DND-41 (cell line): ENCODE measurements at places on chromosomes 2 and 18.
A peak's percentile ranks its signal among the peaks of the same experiment; 100 is the strongest.

- no peak overlapping the region for H3K4me3 ChIP-seq
- H3K27me3 ChIP-seq: no peaks in the 10 kb centered on the region
- no peak for DNase-seq
- no peaks in the 10 kb centered on the region; the same call in 1 of the 2 replicates for H3K4me1 ChIP-seq
These were observed 135.6 kb downstream of the SMAD7 start for GRCh38 chr18:48815179-48815515.

DNA sequence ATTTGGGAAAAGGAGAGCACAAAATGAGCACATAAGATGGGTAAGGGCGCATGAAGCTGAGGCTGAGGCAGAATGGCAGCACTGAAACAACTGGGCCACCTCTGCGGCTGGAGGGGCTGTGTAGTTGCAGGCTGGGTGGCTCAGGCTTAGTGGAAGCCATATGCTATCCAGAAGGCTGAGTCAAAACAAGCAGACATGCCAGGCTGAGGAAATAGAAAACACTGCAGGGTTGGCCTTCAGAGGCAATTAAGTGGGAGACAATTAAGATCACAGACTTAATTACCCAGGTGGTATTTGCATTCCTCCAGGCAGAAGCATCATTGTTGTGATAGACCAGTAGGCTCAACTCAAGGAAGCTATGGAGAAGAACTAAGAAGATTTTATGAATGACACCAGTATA lies 11.4 kb upstream of the XPO1 start:
- no peaks in the 10 kb centered on the region for H3K4me1 ChIP-seq
- no peak overlapping the region for H3K4me3 ChIP-seq
- DNase-seq: no peak
- no peak overlapping the region for H3K27ac ChIP-seq
- H3K36me3 ChIP-seq: no peaks in the 10 kb centered on the region

DNA sequence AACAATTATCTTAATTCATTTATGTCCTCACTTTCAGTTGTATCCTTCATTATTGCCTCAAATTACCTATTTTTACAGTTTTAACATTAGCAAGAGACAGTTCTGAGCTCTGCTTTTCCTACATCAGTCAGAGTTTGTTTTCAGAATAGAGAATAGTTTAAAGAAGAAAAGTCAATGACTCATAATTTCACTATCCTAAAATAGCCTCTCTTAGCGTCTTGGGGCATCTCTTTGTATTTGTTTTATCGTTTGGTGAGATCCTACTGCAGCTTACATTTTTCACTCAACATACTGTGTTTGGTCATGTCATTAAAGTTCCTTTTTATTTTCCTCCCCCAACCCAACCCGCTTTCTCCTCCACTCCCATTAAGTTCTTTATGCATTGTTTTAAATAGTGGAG lies 3.8 kb downstream of the SEC11C start:
- no peak overlapping the region for H3K27ac ChIP-seq
- no peak for DNase-seq
- no peak overlapping the region for H3K4me3 ChIP-seq
- H3K36me3 ChIP-seq: no peaks in the 10 kb centered on the region

GRCh38 chr2:143603035-143603655 lies 473.9 kb downstream of the ARHGAP15 start:
- 0 out of 2 replicates have a peak, but pooled peaks cover 6% of the 10 kb centered on the region for H3K4me1 ChIP-seq
- H3K36me3 ChIP-seq: peaks cover 24% of the 10 kb centered on the region; the same call in 1 of the 2 replicates
- H3K4me3 ChIP-seq: no peak overlapping the region
- no peak for DNase-seq

DNA sequence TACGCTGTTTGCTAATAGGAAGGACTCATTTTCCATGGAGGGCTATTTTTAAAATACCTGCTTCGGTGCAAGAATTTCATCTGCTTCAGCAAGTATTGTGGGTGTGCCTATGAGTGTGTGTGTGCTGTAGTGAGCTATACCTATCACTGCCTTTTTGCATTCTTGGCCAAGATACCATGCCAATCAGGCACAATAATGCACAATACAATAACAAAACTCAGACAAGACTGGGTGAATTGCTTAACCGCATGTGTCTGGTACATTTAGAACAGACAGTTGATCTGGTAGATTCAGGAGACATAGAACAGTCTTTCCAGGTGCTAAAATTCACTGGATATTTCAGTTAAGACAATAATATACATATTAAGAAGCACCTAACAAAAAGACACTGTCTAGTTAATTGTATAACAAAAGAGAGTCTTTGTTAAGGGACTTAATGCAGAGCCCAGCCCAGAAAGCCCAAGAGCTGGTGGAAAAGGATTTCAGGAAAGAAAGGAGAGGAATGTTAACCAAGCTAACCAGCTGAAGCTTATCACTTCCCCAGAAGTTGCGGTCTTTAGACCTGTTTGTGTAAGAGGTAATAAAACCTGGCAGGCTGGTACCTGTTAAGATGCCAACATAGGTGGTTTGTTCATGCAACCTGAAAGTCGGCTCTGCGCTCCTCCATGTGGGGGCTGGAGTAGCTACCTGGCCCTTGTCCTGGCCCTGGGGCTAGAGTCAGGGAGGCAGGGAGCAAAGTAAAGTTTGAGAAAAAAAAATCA lies 153.3 kb upstream of the RBMS1 start:
- no peak overlapping the region for H3K27ac ChIP-seq
- H3K4me3 ChIP-seq: no peak overlapping the region

- H3K36me3 ChIP-seq: no peaks in the 10 kb centered on the region
- H3K27me3 ChIP-seq: peaks cover 26% of the 10 kb centered on the region
- H3K27ac ChIP-seq: no peak overlapping the region
- no peak for DNase-seq
- no peaks in the 10 kb centered on the region for H3K4me1 ChIP-seq
These were observed 104.2 kb downstream of the CRIM1 start for GRCh38 chr2:36459725-36460137.

GRCh38 chr2:197453914-197454398 lies 604 bp downstream of the COQ10B start:
- H3K27ac ChIP-seq: peak overlapping the region; percentile 91
- no peaks in the 10 kb centered on the region for H3K27me3 ChIP-seq
- peak overlapping the region; percentile 76 for H3K4me3 ChIP-seq
- no peak for DNase-seq
- 0 out of 2 replicates have a peak, but pooled peaks cover 1% of the 10 kb centered on the region for H3K36me3 ChIP-seq
- H3K4me1 ChIP-seq: peaks cover 37% of the 10 kb centered on the region

- no peak for DNase-seq
- no peak overlapping the region for H3K4me3 ChIP-seq
- peaks cover 29% of the 10 kb centered on the region; the same call in 1 of the 2 replicates for H3K36me3 ChIP-seq
- H3K27ac ChIP-seq: no peak overlapping the region
These were observed 13.4 kb downstream of the TANK start for GRCh38 chr2:161173541-161174194.

GRCh38 chr2:54306556-54306955 lies 50.5 kb upstream of the TSPYL6 start:
- H3K27me3 ChIP-seq: no peaks in the 10 kb centered on the region
- no peak overlapping the region for H3K27ac ChIP-seq
- no peak for DNase-seq
- no peaks in the 10 kb centered on the region for H3K4me1 ChIP-seq
- H3K4me3 ChIP-seq: no peak overlapping the region
- H3K36me3 ChIP-seq: no peaks in the 10 kb centered on the region

DNA sequence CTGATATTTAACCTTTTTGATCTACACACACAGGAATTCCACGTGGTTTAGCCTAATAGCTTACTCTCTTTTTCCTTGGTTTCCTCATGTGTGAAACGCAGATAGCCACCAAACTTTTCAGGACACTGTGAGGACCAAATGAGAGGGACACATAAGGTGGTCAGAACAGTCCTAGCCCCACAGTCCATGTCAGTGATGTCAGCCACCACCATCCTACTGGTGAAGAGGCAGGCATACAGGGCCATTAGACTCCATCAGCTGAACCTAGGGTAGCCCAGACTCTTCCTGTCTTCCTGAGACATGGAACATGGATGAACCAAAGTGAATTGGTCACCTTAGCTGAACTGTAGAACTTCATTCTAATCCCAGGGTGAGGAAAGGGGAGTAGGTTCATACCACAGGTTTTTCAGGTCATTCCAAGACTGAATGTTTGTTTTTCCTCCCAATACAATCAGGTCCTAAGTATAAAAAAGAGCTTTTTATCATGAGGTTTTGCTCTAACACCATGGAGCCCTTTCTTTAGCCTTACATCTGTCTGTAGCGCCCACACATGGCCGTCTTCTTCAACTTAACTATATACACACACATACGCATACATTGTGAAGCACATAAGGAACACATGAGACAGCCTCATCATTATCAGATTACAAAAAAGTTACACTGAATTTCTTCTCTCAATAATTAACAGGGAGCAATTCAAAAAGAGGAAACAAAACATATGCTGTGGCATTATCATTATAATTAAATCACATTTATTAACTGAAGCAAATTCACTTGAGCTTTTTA lies 18.5 kb upstream of the NFE2L2 start:
- no peak for DNase-seq
- H3K27ac ChIP-seq: no peak overlapping the region
- no peaks in the 10 kb centered on the region for H3K27me3 ChIP-seq

- H3K4me1 ChIP-seq: no peaks in the 10 kb centered on the region
- H3K27me3 ChIP-seq: no peaks in the 10 kb centered on the region
- H3K36me3 ChIP-seq: peaks cover 33% of the 10 kb centered on the region
- H3K27ac ChIP-seq: no peak overlapping the region
- no peak overlapping the region for H3K4me3 ChIP-seq
These were observed 10.9 kb downstream of the NHEJ1 start for GRCh38 chr2:219149667-219150066.

- no peaks in the 10 kb centered on the region for H3K27me3 ChIP-seq
- peaks cover 26% of the 10 kb centered on the region for H3K4me1 ChIP-seq
- H3K36me3 ChIP-seq: no peaks in the 10 kb centered on the region
These were observed 33.8 kb downstream of the TOGARAM2 start for GRCh38 chr2:29014811-29015421.

DNA sequence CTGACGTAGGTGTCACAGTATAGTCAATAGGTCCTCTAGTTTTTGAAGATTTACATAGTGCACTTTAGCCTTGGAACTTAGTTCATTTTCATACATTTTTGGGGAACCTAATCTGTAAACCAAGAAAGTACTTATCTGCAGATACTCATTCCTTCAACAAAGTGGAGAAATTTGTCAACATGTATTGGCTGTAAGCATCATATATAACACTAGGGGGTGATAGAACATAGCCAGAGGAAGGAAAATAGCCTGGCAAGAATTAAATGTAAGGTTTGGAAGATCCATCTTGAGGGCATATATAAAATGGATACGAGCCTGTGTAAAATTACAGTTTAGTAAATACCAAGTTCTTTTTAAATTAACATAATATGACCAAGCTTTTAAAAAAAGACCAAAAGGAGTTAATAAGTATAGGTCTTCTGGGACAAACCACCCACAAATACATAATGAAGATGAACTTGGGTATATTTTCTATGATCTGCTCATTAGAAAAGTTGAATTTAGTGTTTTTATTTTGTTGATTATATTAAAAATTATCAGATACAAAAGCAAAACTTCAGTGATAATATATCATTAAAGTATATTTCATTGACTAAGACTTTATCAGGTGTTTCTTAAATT lies 18.2 kb downstream of the RPL37A start:
- H3K4me3 ChIP-seq: no peak overlapping the region
- no peak overlapping the region for H3K27ac ChIP-seq
- no peaks in the 10 kb centered on the region for H3K27me3 ChIP-seq
- peaks cover 11% of the 10 kb centered on the region for H3K36me3 ChIP-seq

GRCh38 chr18:76410660-76411417 lies 84.2 kb downstream of the ZNF516 start:
- no peaks in the 10 kb centered on the region for H3K27me3 ChIP-seq
- no peaks in the 10 kb centered on the region for H3K4me1 ChIP-seq
- no peak for DNase-seq
- H3K36me3 ChIP-seq: no peaks in the 10 kb centered on the region

GRCh38 chr2:12929758-12930157 lies 213.0 kb downstream of the TRIB2 start:
- no peaks in the 10 kb centered on the region for H3K27me3 ChIP-seq
- H3K36me3 ChIP-seq: no peaks in the 10 kb centered on the region
- no peak for DNase-seq
- H3K4me3 ChIP-seq: no peak overlapping the region
- no peak overlapping the region for H3K27ac ChIP-seq

DNA sequence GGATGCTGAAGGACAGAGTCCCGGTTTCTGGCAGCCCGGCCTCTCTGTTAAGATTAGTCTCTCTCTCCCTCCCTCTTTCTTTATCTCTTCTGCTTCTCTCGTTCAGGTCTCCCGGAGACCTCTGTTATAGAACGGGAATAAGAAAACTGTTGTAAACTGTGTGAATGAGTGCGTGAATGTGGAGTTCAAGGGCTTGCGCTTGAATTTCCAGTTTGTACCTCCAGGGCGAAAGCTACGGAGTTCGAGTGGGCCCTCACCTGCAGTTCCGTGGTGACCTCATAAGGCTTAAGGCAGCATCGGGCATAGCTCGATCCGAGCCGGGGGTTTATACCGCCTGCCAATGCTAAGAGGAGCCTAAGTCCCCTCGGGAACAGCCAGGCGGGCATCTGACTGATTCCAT lies 26.4 kb downstream of the SKA1 start:
- no peaks in the 10 kb centered on the region for H3K36me3 ChIP-seq
- H3K4me3 ChIP-seq: no peak overlapping the region
- no peaks in the 10 kb centered on the region for H3K27me3 ChIP-seq
- H3K4me1 ChIP-seq: no peaks in the 10 kb centered on the region

DNA sequence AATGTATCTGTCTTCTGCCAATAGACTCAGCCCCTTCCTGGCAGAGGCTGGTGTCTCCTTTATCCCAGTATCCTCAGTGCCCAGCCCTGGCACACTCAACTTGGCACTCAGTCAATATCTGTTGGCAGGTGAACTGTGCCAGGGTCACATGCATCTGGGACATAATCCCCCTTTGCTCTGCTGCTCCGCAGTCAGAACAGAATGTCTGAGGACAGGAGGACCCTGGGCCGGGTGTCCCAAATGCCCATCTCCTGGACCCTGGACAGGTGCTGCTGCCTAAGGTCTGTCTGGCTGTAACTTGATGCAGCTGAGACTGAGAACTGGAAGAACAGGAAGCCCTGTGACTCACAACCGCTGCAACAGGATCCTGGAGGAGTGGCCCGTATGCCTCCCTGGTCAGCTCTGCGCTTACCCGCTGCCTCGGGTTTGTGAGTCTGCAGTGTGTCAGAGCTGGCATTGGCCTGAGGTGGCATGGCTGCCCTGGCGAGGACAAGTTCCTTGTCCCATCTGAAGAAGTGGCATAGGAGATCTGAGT lies 11.4 kb downstream of the HK2 start:
- H3K4me3 ChIP-seq: no peak overlapping the region
- no peak overlapping the region for H3K27ac ChIP-seq
- peaks cover 45% of the 10 kb centered on the region for H3K4me1 ChIP-seq
- peaks cover 58% of the 10 kb centered on the region for H3K36me3 ChIP-seq
- H3K27me3 ChIP-seq: no peaks in the 10 kb centered on the region

- no peak overlapping the region for H3K4me3 ChIP-seq
- no peak for DNase-seq
- H3K27ac ChIP-seq: no peak overlapping the region
- no peaks in the 10 kb centered on the region for H3K36me3 ChIP-seq
These were observed 27.3 kb downstream of the LPIN2 start for GRCh38 chr18:2985628-2986027.

DNA sequence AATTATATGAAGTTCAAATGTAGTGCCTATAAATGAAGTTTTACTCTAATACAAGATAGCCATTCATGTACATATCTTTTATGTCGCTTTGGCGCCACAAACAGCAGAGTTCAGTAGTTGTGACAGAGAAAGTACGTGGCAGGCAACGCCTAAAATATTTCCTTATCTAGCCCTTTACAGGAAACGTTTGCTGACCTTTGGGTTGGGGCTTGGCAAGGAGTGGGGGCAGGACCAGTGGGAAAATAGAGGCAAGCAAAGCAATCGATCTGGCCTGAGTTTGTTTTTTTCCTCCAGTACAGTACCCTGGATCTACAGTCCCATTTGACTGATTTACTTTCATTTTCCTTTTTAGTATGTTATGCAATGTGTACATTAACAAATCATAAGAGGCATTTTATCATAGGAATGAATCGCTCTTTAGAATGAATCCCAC lies 13.1 kb downstream of the CCDC68 start:
- H3K4me1 ChIP-seq: peaks cover 18% of the 10 kb centered on the region
- peak overlapping the region; percentile 57 for H3K4me3 ChIP-seq
- H3K27me3 ChIP-seq: no peaks in the 10 kb centered on the region
- H3K27ac ChIP-seq: peak overlapping the region; percentile 83
- DNase-seq: peak; percentile 26
